GM23338 (cell line): ENCODE measurements at places on chromosomes 3 and 15. TPM values are rescaled to one million over a fixed set of nuclear protein-coding genes. Genes with fewer than 3 reads are reported as not detected.

KNG1 gene
- total RNA-seq = 0.49 TPM in 1 of 2 replicates, not detected in the other

GTF2A2 gene
- total RNA-seq = 40.7 and 45.9 TPM in 2 replicates

NR1I2 gene
- 3.9 and 4.4 TPM in 2 replicates for total RNA-seq

DNA sequence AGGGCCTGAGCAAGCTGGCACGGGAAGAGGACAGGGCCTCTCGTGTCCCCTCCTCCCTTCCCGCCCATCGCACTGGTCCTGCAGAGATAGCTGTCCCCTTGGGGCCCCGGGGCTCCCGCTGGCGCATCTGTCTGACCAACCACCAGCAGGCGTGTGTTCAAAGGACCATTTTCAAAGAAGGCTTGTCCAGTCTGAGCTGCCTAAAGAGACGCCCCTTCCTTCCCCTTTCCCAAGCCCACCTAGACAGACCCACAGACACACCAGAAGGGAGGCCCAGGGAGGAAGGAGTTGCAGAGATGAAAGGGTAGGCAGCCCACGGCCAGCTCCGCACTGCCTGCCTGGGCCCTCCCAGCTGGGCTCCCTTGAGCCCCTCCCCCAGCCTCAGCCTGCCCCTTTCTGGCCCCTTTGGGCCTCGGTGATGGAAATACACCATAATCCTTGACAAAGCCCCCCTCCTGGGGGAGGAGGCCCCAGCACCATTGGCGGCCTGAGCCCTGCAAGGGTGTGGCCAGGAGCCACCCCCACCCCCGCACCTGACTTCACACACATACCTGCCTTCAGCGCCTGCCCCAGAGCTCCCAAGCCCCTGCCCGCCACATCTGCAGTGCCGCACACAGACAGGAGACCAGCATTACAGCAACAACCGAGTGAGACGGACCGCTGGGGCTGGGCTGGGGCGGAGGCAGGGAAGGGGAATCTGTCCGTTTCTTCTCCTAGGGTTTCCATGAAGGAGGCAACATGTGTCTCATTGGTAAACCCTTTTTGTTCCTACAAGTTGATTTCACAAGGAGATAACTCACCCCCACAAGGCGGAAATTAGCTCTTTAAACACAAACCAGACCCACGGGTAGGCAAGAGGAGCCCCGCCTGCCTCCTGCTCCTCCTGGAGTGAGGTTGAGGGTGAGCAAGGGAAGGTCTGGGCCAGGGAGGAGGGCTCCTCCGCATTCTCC is at the start of gene STRA6:
Gene STRA6, minus strand, starts transcription at position 336 of the 950 bp plus-strand sequence. CDS start 520 bp downstream, outside the sequence.
- DNase-seq = peak; percentile 95

DNA sequence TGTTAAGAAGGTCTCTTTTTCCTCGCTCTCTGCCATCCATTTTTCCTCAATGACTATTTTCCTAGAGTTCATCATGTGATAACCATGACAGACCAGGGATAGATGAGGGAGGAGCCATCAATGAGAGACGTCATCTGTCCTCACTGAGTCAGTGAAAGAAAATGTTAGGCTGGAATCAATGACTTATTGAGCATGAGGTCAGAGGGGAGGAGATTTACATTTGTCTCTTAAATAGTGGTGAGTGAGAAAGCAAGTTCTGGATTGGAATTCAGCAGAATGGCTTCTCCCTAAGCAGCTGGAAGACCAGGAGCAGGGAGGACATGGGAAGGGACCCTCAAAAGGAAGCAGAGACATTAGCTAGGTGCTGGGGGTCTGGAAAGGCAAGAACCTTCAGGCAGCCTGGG is 28.2 kb upstream of the USP3 start:
- no peak for DNase-seq

GRCh38 chr3:45087155-45087554 is 59.0 kb downstream of the CDCP1 start:
- no peak for DNase-seq

TMEM40 gene
- 0.14 TPM in 1 of 2 replicates, not detected in the other for total RNA-seq

DNA sequence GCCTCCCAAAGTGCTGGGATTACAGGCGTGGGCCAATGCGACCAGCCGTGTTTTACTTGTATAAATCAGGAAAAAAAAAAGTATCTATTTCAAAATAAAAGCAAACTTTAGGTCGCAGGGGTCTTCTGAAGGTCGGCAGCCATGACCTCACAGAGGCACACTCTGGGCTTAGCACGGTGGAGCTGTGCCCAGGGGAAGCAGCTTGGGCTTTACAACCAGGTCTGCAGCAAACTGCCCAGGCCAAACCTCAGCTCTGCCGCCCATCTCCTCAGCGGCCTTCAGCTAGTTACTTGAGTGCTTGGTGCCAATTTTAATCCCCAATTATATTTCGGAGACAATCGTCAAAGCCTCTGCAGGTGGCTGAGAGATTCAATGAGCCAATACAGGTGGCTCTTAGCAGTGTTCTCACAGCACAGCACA is 30.1 kb downstream of the ZDHHC19 start:
- no peak for DNase-seq

- peak; percentile 92 for DNase-seq
These were observed 107.6 kb upstream of the FXR1 start for GRCh38 chr3:180804916-180805315.

DNA sequence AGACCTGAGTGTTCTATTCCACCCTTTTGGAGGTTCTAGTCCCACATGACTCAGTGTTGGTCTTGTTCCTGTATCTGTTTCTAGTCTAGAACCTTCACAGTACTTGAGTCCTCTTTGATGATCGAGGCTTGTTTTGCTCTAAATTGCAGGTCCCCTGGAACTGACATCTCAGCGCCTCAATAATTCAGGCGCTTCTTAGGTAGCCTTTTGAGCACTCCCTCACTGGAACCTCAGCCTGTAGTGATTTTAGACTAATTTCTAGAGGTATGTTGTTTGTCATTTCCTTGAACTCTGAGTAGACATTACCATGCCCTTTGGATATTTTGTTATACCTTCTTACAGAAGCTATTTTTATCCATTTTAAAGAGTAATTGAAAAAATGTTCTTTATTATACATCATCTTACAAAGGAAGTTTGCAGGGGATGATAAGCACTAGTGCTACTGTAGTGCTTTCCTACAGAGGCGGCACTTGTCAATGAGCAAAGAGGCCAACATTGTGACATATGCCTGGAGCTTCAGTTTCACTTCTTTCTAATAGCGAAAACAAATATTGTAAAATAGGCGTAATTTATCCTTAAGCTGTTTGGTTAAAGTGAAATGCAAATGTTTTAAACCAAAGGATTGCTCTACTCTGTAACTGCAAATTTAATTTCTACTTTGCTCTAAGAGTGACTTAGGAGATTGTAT is 75.7 kb downstream of the EFL1 start:
- DNase-seq = no peak

LRRIQ4 gene
- total RNA-seq = not detected in 2 replicates

DNA sequence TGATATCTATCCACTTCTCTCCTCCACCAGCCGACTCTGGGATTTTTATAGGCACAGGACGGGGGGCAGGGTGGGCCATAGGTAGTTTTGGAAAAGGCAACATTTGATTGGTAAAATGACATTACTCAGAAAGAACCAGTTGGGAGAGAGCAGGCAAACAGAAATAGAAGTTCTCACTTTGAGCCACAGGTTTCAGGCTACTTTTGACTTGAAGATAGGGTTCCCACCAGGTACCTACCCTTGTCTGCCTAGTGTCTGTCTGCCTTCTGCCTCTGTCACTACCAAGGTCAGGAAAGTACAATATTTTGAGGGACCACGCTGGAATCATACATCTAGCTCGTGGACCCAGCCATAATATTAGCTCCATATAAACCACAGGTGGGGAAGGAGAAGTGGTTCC is 412.9 kb upstream of the GRM7 start:
- no peak for DNase-seq

GRCh38 chr15:85625856-85626255 is 168.9 kb downstream of the KLHL25 start:
- no peak for DNase-seq

SAMD7 gene
- not detected in 2 replicates for total RNA-seq

- DNase-seq = no peak
These were observed 36.3 kb downstream of the CHDH start for GRCh38 chr3:53809764-53810400.

GJD2 gene
- total RNA-seq = 0.27 and 0.63 TPM in 2 replicates

GRCh38 chr15:42140383-42141070 is 15.9 kb downstream of the PLA2G4F start:
- no peak for DNase-seq

GRCh38 chr15:44541282-44541958 is 4.5 kb downstream of the EIF3J start:
- DNase-seq = no peak

CHRM5 gene
- total RNA-seq = not detected in 2 replicates

- DNase-seq = no peak
These were observed 142.8 kb upstream of the TSC22D2 start for GRCh38 chr3:150265305-150265704.

- DNase-seq = peak; percentile 68
These were observed 4.4 kb upstream of the CD200R1 start for GRCh38 chr3:112979244-112979832.

- peak; percentile 14 for DNase-seq
These were observed 64.3 kb upstream of the LRRC3B start for GRCh38 chr3:26558257-26558656.

DNA sequence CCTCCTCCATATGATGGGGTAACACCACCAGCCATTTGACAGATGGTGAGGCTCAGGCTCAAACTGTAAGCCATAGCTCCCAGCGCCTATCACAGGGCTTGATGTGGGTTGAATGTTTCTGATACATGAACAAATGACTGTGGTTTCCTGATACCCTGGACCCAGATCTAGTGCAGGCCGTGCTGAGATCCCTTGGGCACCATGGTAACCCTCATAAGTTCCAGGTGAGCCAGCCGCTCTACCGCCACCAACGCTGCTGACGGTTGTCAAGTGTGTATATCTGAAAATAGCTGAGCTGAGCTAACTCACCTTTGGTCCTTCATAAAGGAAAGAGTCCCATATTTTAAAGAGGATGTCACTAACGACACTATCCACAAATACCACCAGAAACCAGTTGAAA is 74.5 kb downstream of the TBC1D2B start:
- no peak for DNase-seq

- DNase-seq = no peak
These were observed 294.3 kb downstream of the CNTN4 start for GRCh38 chr3:2392981-2393380.

HACL1 gene
- 25.9 and 33.5 TPM in 2 replicates for total RNA-seq

DNA sequence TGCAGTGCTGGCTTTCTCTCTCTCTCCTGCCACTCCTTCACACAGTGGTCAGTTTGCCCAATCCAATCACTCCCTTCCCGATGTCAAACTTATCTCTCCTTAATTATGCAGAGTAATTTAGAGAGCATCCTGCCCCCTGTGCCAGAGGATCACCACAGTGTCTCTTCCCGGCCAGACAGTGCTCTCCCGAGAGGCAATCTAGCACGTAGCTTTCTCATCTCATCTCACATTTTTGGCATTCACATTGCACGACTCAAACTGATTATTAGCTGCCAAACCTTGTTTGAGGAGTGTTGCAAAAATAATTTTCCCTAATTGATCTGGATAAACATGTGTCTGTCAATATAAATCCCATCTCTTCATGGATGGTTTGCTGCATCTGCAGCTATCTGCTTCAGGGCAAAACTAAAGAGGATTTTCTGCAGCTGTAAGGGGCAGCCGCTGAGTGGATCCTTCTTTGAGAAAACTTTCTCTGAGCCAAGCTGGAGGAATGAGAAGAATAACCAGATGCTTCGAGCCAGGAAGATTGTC is 37.8 kb downstream of the SSUH2 start:
- DNase-seq = no peak

- DNase-seq = no peak
These were observed 93.9 kb downstream of the EOMES start for GRCh38 chr3:27628026-27628750.

SPINK8 gene
- total RNA-seq = not detected in 2 replicates

CHAC1 gene
- 112 and 124 TPM in 2 replicates for total RNA-seq

- no peak for DNase-seq
These were observed 253.7 kb upstream of the TPRG1 start for GRCh38 chr3:188918093-188918492.

GRCh38 chr15:100601617-100602063 is 344 bp downstream of the LINS1 start:
- no peak for DNase-seq

RHCG gene
- total RNA-seq = 0.63 TPM in 1 of 2 replicates, not detected in the other

DNA sequence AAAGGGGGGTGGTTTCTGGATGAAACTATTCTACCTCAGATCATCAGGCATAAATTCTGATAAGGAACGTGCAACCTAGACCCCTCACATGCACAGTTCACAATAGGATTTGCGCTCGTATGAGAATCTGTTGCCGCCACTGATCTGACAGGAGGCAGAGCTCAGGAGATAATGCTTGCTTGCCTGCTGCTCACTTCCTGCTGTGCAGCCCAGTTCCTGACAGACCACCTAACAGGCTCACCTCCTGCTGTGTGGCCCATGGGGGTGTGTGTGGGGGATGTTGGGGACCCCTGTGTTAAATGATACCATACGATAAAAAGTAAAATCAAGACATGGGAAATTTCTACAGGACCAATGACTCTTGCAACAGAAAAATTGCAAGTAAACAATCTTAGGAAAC is 24.0 kb downstream of the CP start:
- DNase-seq = peak; percentile 55

- DNase-seq = no peak
These were observed 225.8 kb upstream of the SLCO3A1 start for GRCh38 chr15:91627473-91628278.

GRCh38 chr3:149527531-149528339 is 53.2 kb downstream of the TM4SF4 start:
- no peak for DNase-seq

SLC6A1 gene
- 0.16 and 0.28 TPM in 2 replicates for total RNA-seq

GRCh38 chr3:191379446-191379845 is 49.1 kb upstream of the UTS2B start:
- DNase-seq = peak; percentile 30

MME gene
- total RNA-seq = 32.6 and 76.7 TPM in 2 replicates

PARP9 gene
- 2.2 and 3.9 TPM in 2 replicates for total RNA-seq
